CD4-positive, alpha-beta T cell (primary cell): ENCODE measurements at places on chromosomes 4 and X.

DNA sequence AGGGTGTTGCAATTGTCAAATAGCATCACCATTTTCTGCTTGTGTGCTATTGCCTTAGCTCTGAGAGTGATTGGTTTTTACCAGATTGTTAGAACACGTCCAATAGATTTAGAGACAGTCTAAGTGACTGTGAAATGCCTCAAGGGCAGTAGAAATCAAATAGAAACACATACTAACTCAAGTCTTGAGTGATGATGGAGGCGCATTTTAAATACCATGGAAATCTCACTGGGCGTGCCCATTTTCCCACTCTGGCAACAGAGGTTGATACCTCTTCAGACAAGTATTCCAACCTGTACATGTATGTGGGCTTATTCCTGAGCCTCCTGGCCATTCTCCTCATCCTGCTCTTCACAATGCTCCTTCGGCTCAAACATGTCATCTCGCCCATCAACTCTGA lies 7.2 kb downstream of the SERTM2 start:
- H3K4me3 ChIP-seq = no peak overlapping the region
- no peak for DNase-seq
- H3K27me3 ChIP-seq = no peaks in the 10 kb centered on the region

DNA sequence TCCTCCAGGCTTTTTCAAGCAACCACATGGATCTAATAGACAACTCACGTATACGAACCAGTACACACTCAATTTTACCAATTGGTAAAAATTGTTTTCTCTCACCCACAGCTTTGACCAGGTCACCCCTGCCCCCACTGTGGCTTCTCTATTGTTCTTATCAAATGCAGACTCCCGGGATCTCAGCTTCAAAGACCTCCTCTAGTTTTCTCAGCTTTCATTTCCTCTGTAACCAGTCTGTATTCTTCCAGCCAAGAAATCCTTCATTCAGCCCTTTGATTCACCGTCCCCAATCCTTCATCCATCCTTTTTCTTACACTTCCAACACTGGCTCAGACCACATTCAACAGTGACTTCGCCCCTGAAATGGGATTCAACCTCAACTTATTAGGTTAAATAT lies 120.7 kb downstream of the CORIN start:
- H3K4me1 ChIP-seq = no peaks in the 10 kb centered on the region
- H3K27ac ChIP-seq = no peak overlapping the region
- H3K27me3 ChIP-seq = no peaks in the 10 kb centered on the region

- H3K4me1 ChIP-seq = no peaks in the 10 kb centered on the region
- no peaks in the 10 kb centered on the region for H3K36me3 ChIP-seq
- DNase-seq = no peak
- H3K4me3 ChIP-seq = no peak overlapping the region
- H3K27me3 ChIP-seq = no peaks in the 10 kb centered on the region
These were observed 156.6 kb upstream of the CASK start for GRCh38 chrX:42079968-42080367.

- H3K27me3 ChIP-seq = peaks cover 3% of the 10 kb centered on the region
- no peak for DNase-seq
- no peaks in the 10 kb centered on the region for H3K36me3 ChIP-seq
- H3K4me1 ChIP-seq = no peaks in the 10 kb centered on the region
- no peak overlapping the region for H3K27ac ChIP-seq
- no peak overlapping the region for H3K4me3 ChIP-seq
These were observed 165.0 kb downstream of the AMELX start for GRCh38 chrX:11458170-11458569.

DNA sequence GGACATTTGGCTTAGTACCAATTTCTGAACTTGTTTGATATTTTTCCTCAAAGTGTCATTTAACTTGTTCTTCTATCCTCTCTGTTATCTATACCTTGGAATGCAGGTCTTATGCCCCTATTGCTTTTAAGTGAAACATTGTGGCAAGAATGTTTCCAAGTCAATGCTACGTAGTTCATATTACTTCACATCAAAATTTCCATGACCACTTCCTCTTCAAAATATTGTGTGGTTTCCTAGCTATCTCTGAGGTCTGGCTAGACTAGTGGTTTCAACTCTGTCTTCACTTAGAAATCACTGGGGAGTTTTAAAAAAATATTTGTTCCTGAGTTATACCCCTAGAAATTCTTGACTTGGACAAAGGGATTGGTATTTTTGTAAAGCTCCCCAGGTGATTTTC lies 20.2 kb upstream of the RASGEF1B start:
- no peak overlapping the region for H3K4me3 ChIP-seq
- H3K27me3 ChIP-seq = no peaks in the 10 kb centered on the region
- H3K27ac ChIP-seq = peak overlapping the region; percentile 85
- peaks cover 13% of the 10 kb centered on the region for H3K4me1 ChIP-seq

DNA sequence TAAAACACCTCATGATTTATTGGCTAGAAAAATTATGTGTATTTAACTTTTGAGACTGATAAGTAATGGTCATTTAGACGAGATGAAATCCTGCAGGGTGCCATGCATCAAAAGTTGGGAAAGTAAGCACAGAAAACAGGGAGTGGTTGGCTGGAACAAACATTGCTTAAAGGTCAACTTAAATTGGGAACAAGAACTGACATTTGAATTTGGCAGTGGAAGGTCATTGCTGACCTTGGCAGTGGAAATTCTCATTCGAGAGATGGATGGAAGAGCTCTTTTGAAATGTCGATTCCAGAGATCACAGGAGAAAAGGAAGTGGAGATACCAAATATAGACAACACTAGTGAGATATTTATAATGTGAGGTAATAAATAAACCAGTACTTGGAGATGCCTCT lies 572.8 kb downstream of the TRAM1L1 start:
- no peaks in the 10 kb centered on the region for H3K4me1 ChIP-seq
- H3K27me3 ChIP-seq = no peaks in the 10 kb centered on the region
- H3K4me3 ChIP-seq = no peak overlapping the region
- no peak for DNase-seq
- H3K36me3 ChIP-seq = no peaks in the 10 kb centered on the region

DNA sequence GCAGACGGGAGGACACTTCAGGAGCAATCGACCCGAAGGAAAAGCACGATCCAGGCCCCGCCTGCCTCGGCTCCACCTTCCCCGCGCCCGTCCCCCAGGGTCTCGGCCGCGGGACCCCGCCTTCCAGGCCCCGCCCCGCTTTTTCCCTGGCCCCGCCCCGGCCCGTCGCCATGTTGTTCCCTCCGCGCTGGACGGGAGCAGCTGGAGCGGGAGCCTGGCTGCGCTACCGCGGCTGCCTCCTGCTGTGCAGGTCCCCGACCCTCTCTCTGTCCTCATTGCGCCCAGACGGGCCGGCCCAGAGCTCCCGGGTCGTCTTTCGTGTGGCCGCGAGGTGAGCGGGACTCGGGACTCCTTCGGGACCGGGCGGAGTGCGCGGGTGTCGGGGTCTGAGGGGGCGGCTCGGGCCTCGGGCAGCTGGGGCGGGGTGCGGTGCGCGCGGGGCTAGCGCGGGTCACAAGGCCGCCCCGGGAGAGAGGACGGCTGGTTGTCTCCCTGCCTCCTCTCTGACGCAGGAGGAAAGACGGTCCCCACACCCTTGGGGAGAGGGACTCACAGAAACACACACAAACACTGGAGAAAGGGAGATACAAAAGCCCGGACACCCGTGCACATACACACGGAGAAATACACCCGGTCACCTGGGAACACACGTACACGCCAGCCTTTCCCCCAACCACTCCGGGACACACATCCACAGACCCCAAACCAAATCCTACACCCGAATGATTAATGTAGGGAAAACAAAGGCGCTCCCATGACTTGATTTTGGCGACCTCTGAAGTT lies at the start of gene RAB9A:
Gene RAB9A (plus strand): TSS at position 171 of the 783 bp plus-strand sequence. CDS start 19,619 bp downstream, outside the sequence.
- peak; percentile 63 for DNase-seq
- H3K27me3 ChIP-seq = no peaks in the 10 kb centered on the region
- peaks cover 29% of the 10 kb centered on the region for H3K4me1 ChIP-seq
- H3K27ac ChIP-seq = peak within 1 kb of the TSS; percentile 86

DNA sequence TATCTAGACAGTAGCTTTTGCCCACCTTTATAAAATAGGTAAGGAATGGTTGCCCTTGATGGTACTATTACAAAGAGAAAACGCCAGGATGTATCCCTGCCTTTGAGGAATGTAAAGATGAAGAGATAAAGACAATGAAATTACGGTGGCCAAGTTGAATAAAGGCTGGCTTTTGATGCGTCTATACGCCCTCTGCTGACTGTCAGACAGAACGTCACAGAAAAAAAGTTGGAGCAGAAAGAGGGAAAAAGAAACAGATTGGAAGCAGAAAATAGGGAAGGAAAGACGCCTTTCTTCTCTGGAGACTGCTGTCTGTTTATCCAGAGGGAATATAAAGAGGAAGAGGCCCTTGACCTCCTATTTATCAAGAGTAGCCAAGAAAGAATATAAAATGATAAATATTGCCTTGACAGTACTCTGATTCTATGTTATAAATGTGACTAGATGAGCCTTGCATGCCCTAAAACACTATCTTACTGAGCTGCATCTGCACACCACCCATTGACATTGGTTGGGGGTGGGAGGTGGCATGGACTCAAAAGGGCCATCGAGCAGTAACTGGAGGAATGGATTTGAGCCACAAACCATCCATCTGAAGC lies 30.6 kb downstream of the PCDH19 start:
- H3K36me3 ChIP-seq = no peaks in the 10 kb centered on the region
- H3K27me3 ChIP-seq = no peaks in the 10 kb centered on the region
- DNase-seq = no peak
- no peak overlapping the region for H3K27ac ChIP-seq

- H3K4me3 ChIP-seq = peak overlapping the region; percentile 80
- peaks cover 5% of the 10 kb centered on the region for H3K36me3 ChIP-seq
- H3K4me1 ChIP-seq = peaks cover 8% of the 10 kb centered on the region
These were observed 898 bp downstream of the UBQLN2 start for GRCh38 chrX:56564164-56564885.

DNA sequence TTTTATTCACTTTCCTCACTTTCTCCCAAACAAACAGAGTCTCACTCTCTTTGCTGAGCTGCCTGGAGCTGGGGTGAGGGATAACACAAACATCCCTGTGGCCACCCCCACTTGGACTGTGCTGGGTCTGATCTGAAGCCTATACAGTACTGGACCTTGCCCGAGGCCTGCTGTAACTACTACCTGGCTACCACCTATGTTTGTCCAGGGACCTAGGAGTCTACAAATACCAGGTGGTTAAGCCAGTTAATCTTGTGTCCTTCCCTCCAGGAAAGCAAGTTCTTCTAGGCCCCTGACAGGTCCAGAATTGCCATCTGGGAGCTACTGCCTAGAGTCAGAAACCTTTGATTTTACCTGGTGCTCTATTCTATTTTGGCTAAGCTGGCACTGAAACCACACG lies 87.3 kb downstream of the RTL3 start:
- H3K27ac ChIP-seq = no peak overlapping the region
- H3K4me3 ChIP-seq = no peak overlapping the region
- H3K4me1 ChIP-seq = no peaks in the 10 kb centered on the region
- no peaks in the 10 kb centered on the region for H3K27me3 ChIP-seq

DNA sequence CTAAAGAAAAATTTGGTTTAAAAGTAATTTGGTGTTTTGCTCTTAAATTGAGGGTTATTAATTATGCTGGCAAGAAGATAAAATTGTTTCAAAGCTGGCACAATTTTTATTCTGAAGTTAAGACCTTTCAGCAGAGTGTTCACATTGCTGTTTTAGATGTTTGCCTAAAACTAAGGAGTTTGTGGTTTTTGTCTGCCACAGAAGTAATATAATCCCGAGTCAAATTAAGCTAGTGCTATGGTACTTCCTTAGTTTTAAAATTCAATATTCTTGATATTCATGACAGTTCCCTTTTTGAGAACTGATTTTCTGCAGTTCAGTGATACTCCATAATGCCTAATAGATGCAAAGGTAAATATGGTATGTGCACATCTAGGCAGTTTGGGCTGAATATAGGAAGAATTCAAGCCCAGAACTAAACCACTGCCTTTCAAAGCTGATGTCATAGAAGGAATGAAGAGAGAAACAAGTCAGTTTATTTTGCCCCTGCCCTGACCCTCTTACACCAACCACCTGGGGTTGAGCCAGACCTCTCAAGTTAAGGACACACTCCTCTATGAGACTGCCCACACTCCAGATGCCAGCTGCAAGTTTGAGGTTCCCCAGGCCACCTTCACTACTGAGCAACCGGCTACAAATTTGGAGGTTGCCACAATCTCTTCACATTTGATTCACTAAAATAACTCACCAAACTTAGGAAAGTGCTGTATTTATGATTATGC lies 32.1 kb upstream of the VEGFC start:
- H3K36me3 ChIP-seq = no peaks in the 10 kb centered on the region
- no peak for DNase-seq
- H3K27ac ChIP-seq = no peak overlapping the region
- no peaks in the 10 kb centered on the region for H3K4me1 ChIP-seq
- H3K27me3 ChIP-seq = no peaks in the 10 kb centered on the region
- no peak overlapping the region for H3K4me3 ChIP-seq

DNA sequence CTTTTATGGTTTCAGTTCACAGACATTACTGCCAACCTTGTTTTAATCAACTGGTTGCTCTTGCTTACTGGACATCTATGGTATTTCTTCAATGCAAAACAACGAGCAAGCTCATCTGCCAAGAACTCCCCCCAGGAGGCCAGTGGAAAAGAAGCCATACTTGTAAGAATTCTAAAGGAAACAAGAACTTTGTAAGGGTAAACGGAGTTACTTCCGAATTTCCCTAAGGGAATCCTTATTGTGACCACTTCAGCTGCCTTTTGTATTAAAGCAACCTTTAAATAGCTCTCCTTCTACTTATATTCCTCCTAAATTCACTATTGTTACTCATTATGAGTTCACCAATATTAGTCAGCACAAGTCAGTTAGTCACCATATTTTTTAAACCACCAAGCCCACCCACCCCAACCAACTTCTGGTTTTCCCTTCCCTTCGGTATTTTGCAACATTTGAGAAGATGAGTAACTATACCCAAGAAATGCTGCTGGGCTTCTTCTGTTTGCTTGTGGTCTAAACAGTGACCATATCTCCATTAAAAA lies 602.8 kb upstream of the DIPK2B start:
- H3K4me3 ChIP-seq = no peak overlapping the region
- H3K27ac ChIP-seq = no peak overlapping the region
- no peak for DNase-seq
- no peaks in the 10 kb centered on the region for H3K36me3 ChIP-seq
- H3K4me1 ChIP-seq = peaks cover 30% of the 10 kb centered on the region

- no peak overlapping the region for H3K27ac ChIP-seq
- no peak overlapping the region for H3K4me3 ChIP-seq
- H3K27me3 ChIP-seq = no peaks in the 10 kb centered on the region
- no peaks in the 10 kb centered on the region for H3K36me3 ChIP-seq
These were observed 44.8 kb downstream of the GSTCD start for GRCh38 chr4:105753361-105753760.

GRCh38 chr4:80446664-80447063 lies 111.1 kb downstream of the CFAP299 start:
- H3K27ac ChIP-seq = no peak overlapping the region
- no peaks in the 10 kb centered on the region for H3K4me1 ChIP-seq
- no peak overlapping the region for H3K4me3 ChIP-seq
- no peaks in the 10 kb centered on the region for H3K36me3 ChIP-seq

DNA sequence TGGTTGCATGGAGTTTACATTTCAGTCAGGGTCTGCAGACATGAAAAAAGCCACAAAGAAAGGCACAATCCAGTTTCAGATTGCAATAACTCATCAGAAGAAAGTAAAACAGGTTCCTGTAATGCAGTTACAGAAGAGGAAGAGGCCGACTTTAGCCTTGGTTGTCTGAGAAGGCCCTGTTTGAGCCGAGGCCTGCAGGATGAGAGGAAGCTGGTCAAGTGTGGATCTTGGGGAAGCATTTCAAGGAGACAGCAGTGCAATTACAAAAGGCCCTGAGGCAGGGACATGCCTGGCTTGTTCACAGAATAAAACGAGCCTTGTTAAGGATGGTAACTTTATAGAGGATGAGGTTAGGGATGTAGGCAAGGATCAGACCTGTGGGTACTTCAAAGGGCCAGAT lies 62.4 kb downstream of the AFF2 start:
- H3K36me3 ChIP-seq = no peaks in the 10 kb centered on the region
- no peaks in the 10 kb centered on the region for H3K27me3 ChIP-seq
- no peak overlapping the region for H3K4me3 ChIP-seq
- DNase-seq = no peak
- H3K27ac ChIP-seq = no peak overlapping the region
